ENCODE measurements at places on chromosomes 5 and 9.

GRCh38 chr5:85168474-85168873 is 783.8 kb upstream of the EDIL3 start:
- DNase-seq, result no peak

GRCh38 chr9:104906441-104907277 is 21.3 kb downstream of the ABCA1 start:
- no peak for DNase-seq

DNA sequence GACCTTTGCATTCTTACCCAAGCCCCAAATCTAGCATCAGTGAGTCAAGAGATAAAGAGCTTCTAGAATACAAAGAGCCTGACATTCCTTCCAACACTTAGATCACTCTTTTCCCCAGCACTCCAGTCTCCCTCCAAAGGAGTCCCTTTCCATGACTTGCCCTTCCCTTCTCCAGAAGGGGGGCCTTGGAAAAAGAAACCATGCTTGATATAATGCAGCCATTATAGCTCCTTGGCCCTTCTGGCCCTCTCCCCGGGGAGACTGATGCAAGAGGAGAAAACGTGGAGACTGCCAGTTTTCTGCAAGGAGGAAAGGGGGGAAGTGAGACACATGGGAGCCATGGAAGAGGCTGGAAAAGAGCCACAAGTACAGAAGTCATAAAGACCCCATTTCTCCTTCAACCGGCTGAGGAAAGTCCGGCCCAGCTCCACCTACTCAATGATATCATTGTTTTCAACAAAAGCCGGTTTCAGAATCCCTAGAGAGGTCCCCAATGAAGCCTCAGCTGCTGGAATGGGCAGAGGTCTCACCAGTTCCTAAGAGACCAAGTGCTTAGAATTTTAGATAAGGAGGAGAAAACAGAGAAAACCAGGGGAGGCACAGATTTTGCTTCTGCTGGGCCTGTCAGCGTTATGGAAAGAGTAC is 29.0 kb downstream of the ADAM19 start:
- DNase-seq, result no peak

DNA sequence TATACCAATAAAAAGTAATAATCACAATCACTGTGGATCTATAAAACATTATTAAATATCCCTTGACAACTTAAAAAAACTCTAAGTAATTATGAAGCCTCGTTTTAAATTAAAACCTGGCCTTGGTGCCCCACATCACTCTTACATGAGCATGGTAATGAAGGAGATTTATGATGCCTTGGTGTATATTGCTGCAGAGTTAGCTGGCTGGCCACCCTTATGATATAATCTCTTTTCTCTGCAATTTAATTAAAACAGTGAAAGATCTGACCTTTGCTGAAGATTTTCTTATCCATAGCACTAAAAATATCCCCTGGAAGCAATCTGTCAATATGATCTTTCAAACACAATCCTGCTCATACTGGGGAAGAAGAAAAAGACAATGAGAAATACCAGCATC is 48.8 kb upstream of the PCSK1 start:
- DNase-seq, result no peak

- DNase-seq, result no peak
These were observed 25.8 kb upstream of the RNF130 start for GRCh38 chr5:180097163-180097894.

All from NAMALWA (cell line).